Activated CD4-positive, alpha-beta T cell treated with anti-CD3 and anti-CD28 coated beads, Interleukin-2, amount 50 U/mL, for 4 hours (primary cell): ENCODE measurements at places on chromosomes 6 and 20.

DNA sequence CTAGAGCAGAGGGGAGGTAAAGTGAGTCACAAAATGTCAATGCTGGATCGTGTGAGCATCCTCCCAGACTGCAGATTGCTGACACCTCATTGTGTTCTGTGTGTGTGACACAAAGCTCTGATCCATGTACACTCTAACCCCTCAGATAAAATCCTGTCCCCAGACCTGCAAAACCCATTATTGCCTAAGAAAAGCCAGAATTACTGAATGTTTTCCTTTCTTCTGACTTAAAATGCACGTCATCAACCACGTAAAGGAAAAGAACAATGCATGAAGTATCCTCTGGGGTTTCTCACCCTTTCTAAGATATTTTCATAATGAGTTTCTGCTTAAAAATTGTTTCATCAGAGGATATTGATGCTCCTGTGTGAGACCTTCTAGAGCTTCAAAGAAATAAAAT, 218.0 kb upstream of the PREP start:
- no peak for DNase-seq

DNA sequence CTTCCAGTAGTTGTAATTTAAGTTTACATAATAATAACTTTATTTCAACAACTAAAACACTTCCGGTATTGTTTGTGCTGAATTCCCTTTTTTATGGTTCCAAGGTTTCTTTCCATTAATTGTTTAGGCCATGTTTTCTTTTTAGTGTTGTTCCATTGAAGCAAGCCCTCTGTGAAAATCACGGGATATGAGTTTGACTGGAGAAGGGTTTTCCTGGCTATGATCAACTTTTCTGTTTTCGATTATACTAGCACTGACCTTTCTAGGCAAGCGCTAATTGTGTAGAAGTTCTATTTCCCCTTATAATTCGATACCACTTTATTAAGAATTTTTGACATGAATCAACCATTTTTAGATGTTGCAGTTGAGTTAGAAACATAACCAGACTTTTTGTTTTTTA, 2.4 kb downstream of the LAMA2 start:
- no peak for DNase-seq

DNA sequence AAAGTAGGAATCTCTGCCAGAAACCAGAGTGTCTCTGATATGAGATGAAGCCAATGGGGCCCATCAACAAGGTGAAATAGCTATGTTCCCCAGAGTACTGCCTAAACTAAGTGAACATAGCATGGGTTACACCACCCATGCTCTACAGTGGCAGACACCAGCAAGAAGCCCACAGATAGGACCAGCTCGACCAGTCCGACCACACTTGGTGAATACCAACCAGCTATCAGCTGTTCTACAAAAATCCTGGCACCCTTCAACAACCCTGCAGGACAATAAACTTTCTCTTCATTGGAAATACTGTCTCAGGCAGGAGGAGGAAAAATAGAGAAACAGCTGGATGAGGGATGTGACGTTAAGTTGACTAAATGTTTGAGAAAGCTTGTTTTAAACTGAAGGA, 311.4 kb downstream of the EPM2A start:
- DNase-seq: no peak

- DNase-seq: no peak
Measured at GRCh38 chr6:166648846-166649245, 21.8 kb upstream of the RPS6KA2 start.

DNA sequence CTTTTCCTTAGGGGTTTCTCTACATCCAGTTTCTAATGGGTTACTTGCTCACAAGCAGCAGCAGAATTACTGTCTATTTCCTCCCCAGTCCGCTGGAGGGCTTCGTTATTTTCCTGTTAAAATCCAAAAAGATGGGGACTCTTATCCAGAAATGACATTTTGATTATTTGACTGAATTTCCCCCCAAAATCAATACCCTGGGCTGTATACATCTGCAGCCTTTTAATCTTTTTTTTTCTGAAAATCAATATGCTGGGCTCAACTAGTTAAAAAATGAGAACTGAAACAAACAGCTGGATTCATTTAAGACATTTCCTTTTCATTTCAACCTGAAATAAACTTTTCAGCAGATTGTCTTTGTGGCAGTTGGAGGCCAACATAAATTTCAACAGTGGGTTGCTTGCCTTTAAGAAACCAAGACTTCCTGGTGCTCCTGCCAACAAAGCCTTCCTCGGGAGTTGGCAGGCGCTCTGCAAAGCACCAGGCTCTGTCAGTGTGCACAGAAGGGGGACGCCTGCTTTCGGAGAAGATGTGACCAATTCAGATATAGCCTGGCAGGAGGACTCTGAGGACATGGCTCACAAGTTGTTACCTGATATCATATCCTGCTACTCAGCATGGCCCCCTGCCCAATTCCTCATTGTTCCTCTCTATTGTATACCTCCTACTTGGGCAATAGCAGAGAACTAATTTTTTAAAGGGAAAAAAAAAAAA, 204.7 kb upstream of the ARG1 start:
- no peak for DNase-seq

- DNase-seq: no peak
Measured at GRCh38 chr6:16205377-16206144, 32.8 kb upstream of the GMPR start.

DNA sequence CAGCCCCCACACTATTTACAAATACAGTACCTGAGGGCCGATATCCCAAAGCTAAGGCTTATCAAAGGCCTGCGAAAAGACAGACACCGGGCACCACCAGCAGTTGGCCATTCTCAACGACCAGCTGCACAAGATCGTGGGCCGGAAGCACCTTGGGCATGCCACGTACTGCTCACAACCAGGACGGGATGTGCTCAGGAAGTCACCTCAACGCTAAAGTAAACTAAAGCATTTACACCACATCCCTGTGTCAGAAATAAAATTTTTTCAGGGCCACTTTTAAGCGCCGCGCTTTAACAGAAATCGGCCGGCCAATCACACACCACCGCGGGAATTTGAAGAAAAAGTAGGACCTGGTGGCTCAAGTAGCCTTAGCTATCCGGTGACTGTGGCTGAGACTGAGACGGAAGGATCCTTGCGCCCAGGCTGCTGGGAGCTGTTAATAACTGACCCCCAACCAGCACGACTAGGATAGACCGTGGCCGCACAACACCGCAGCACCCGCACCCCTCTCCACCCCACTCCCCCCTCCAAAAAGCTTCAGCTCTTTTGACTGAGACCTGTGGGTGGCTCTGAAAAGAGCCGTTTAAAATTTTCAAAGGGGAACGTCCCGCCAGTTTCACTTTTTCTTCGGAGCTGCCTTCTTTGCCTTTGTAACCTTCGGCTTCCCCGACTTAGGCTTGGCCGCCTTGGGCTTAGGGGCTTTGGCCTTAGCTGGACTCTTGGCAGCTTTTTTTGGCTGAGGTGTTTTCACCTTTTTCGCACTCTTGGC, 131.2 kb upstream of the BTN3A2 start:
- peak; percentile 38 for DNase-seq

DNA sequence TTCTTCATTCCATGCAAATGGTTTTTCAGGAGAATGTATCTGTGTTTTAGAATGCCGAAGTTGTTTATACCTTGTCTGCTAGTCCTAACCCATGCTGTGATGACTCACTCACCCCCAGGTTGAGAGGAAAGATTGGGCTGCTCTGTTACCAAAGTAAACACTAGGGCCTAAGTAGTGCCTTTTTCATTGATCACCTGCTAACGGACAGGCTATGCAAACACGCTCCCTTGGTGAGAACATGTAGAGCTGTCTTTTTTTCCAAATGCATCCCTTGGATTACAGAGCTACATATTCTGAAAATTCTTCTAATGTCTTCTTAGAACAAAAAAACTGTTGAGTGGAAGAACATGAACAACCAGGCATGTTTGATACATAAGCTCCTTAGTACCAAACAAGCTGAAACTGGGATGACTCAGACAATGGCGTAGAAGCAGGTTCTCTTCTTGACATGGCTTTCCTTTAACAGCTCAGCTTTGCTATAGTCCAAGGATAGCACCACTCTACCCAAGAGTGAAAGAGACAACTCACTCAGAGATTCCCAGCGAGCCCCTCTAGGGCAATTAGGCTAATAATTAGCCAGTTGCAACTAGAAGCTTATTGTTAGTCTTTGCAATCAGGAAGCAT, 20.5 kb downstream of the PERP start:
- no peak for DNase-seq

- DNase-seq: peak; percentile 60
Measured at GRCh38 chr6:161079566-161080262, 88.1 kb downstream of the MAP3K4 start.

DNA sequence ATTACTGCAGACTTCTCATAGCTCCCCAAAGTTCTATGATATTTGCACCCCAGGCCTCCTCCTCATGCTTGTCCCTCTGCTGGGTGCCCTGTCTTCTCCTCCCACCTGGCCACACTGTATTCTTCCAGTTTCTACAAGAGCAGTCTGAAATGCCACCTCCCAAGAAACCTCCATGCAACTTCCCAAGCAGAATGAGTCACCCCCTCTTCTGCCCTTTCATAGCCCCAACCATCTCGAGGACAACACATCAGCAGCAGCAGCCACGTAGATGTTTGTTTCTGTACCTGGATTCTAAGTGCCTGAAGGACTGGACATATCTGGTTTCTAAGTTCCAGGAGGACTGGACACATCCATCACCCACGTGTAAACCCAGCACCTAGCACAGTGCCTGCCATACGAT, 6.6 kb upstream of the ULBP2 start:
- no peak for DNase-seq

GRCh38 chr6:159056432-159056831, 11.6 kb upstream of the TAGAP start:
- DNase-seq: no peak

GRCh38 chr6:105815661-105816555, 270.2 kb upstream of the PRDM1 start:
- no peak for DNase-seq

DNA sequence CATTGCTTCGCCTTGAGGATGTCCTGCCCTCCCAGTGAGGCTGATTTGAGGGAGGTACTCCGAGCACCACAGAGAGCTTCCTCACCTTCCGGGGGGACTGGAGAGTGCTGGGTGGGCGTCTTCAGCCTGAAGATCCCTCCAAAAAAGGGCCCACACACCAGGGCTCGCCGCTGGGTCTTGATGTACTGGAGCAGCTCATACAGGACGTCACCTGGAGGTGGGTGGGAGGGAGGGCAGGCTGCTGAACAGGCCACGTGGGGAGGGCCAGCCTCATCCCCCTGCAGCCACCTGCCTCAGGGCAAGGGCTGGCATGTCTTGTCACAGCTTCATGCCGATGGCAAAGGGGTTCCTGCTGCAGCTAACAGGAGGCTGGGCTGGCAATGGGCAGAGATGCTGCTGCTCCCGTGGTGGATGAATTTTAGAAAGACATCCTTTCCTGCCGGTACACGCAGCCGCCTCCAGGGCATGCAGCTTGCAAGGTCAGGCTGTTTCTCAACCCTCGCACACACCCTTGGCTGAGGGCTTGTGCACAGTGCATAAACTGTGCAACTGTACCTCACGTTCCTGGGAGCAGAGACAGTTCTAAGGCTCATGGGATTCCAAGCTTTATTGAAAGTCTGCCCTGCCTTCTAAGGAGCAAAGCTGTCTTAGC, 14.0 kb downstream of the ETV7 start:
- DNase-seq: no peak

DNA sequence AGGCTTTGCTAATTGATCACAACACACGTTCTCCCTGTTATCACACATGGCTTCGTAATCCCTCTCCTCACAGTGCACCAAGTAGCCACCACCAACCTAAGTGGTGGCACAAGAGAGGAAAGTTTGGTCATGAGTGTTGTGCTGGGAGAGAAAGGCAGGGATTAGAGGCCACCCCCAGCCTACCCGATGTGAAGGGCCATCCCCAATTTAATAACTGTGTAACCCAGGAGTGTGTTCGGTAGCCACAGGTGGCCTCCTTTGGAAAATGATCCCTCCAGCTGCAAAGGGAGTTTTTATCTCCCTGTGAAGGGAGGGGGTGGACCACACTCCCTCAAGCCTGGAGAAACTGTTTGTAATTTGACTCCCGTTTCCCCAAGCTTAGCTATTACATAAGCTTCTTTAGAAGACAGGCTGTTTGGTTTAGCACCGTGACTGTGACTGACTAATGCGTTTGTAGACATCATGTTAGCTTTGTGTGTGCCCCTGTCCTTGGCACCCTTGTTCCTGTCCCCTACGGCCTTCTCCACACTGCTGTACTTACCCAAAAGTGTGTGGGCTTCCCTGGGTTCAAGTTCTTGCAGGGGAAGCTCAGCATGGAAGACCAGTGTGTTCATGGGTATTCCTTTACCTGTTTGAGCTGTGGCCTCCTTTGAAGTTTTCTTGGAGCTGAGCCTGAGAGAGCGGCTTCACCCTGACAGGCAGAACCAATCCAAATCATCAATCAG, 20.6 kb downstream of the PPP1R16B start:
- DNase-seq: no peak

GRCh38 chr6:15337582-15337981, 91.7 kb downstream of the JARID2 start:
- DNase-seq: no peak

DNA sequence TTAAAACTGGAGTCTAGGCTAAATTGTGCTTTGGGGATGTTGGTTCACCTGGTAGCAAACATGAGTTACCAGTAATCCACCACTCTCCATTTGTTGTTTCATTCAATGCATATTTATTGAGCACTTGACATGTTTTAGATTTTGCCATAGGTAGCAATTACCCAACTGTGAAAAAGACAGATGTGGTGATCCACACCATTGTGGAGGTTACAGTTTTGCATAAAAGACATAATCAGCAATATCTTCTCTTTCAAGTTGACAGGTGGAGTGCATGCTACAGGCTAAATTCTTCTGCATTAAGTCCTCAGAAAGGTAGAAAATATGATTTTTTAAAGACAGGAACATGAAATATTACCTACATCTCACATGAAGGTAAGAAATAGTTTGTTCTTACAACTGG, 143.0 kb upstream of the TSHZ2 start:
- DNase-seq: no peak

GRCh38 chr20:53034899-53035298, 62.7 kb downstream of the TSHZ2 start:
- DNase-seq: no peak

DNA sequence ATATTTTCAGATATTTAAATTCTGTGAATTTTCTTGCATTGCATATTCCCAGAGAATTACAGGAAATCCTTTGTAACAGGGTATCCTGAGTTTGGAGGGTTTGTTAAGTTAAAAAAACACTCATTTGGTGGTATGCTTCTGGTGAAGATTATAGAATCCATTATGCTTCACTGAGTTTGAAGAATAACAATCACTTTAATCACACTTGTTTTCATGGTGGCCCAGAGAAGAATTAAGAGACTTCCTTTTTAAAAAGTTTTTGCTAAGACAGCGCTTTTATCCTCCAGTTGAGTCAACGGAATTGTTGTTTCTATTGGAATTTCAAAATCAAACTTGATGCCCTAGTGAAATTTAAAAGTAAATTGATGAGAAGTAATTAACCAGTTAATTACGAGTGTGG, 17.4 kb downstream of the PLEKHG1 start:
- DNase-seq: no peak

GRCh38 chr20:62321521-62321948, 18.7 kb downstream of the ADRM1 start:
- no peak for DNase-seq

DNA sequence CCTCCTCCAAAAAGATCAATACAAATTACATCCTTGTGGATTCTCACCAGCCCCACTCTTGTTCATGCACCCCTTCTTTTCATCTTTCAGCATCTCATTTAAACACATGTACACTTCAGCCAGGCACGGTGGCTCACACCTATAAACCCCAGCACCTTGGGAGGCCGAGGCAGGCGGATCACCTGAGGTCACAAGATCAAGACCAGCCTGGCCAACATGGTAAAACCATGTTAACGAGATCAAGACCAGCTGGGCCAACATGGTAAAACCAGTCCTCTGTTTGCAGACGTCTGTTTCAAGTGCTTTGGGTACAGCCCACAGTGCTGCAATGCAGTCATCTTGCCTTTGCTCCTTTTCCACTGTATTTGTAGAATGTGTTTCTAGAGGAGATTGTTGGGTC, 45.3 kb downstream of the ZMYND8 start:
- DNase-seq: no peak
